ENCODE measurements at places on chromosomes 16 and 17. TPM values are rescaled to one million over a fixed set of nuclear protein-coding genes. Genes with fewer than 3 reads are reported as not detected.

DNA sequence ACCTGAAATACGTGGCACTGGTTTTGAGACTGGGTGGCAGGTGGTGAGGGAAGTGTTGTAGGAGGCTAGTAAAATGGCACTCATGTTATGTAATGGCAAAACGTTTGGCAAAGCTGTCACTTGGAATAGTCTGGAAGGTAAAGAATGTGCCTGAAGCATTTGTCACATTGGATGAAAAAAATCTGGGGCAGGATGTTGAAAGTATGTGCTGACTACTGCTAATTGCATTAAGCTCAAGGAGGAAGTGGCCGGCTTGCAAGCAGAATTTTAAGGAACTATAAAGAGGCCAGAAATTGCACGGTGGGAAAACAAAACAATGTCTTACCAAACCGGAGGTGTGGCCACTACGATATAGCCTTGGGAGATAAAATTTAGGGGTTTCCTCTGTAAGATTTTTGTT is 26.6 kb upstream of the NLRP1 start:
- H3K36me3 ChIP-seq = no peaks in the 10 kb centered on the region
- DNase-seq = no peak
- no peaks in the 10 kb centered on the region for H3K4me1 ChIP-seq
- no peak overlapping the region for H3K27ac ChIP-seq
- H3K27me3 ChIP-seq = peaks cover 89% of the 10 kb centered on the region
- no peak overlapping the region for H3K4me3 ChIP-seq

The EFCAB5 gene
- total RNA-seq = 0.50 TPM

GRCh38 chr17:385178-385835 is 32.7 kb upstream of the RPH3AL start:
- H3K27me3 ChIP-seq = peaks cover 29% of the 10 kb centered on the region
- peak overlapping the region; percentile 69 for H3K4me3 ChIP-seq
- no peak overlapping the region for H3K27ac ChIP-seq
- peaks cover 11% of the 10 kb centered on the region for H3K36me3 ChIP-seq
- peak; percentile 25 for DNase-seq

GRCh38 chr16:87108941-87109340 is 208.3 kb downstream of the C16orf95 start:
- DNase-seq = no peak
- H3K4me3 ChIP-seq = no peak overlapping the region
- no peak overlapping the region for H3K27ac ChIP-seq
